ENCODE measurements at places on chromosomes 6 and 20.

- no peak for DNase-seq
These were observed 20.3 kb upstream of the ZNF831 start for GRCh38 chr20:59143326-59143725.

DNA sequence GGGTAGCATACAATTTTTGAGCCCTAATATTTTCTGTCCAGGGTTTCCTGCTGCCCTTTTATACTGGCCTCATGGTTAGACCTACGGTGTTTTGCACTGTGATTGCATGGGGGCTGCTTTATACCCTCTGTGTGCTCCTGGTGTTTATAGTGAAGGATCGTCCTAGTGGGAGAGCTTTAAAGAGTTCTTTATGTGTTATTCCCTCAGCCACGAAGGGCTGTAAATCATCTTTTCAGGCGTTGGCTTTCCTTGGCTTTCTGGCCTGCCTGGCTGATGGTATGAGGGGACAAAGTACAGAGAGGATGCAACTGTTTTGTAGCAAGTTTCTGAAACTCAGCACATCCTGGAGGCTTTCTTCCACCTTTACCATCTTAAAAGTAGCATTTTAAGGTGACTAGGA is 464.3 kb downstream of the EPM2A start:
- no peak for DNase-seq

- DNase-seq, result peak; percentile 16
These were observed 117.9 kb downstream of the JARID2 start for GRCh38 chr6:15363523-15364400.

DNA sequence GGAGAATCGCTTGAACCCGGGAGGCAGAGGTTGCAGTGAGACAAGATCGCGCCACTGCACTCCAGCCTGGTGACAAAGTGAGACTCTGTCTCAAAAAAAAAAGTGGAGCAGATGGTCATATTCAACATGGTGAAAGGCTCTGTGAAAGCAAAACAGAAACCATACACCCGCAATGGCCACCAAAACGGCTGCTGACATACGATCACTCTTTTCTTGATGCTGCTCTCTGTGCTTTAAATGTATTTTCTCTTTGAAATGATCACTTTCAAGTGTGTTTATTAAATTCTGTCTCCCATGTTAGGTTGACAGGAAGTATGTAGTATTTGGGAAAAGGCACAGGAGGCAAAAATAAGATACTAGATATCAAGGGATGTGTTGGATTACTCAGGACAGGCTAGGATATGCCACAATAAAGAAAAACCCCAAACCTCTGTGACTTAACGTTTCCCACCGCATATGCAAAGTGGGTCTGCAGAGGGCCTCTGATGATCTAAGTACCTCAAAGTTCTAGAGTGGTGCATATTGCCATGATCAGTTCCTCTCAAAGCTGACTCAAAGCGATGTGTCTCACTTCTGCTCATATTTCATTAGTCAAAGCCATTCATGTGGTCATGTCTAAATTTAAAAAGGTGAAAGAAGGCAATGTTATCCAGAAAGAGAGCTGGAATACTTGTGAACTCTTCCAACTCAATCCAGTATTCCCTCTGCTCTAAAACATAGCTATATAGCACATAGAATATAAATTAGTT is 155.1 kb upstream of the SOX4 start:
- DNase-seq, result peak; percentile 73

GRCh38 chr6:1612299-1612973 is 2.7 kb downstream of the FOXC1 start:
- no peak for DNase-seq

- no peak for DNase-seq
These were observed 16.6 kb downstream of the ZHX3 start for GRCh38 chr20:41300886-41301285.

- DNase-seq, result peak; percentile 71
These were observed 23.6 kb downstream of the LRP11 start for GRCh38 chr6:149840345-149841075.

DNA sequence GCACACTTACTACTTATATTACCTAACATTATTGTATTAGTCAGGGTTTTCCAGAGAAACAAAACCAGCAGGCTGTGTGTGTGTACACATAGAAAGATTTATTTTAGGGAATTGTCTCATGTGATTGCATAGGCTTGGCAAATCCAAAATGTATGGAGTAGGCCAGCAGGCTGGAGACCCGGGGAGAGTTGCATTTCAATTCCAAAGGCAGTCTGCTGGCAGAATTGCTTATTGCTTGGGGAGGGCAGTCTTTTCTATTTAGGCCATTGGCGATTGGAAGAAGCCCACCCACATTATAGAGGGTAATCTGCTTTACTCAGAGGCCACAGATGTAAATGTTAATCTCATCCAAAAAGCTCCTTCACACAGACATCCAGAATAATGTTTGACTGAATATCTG is 157.0 kb downstream of the ADGRG6 start:
- DNase-seq, result no peak

DNA sequence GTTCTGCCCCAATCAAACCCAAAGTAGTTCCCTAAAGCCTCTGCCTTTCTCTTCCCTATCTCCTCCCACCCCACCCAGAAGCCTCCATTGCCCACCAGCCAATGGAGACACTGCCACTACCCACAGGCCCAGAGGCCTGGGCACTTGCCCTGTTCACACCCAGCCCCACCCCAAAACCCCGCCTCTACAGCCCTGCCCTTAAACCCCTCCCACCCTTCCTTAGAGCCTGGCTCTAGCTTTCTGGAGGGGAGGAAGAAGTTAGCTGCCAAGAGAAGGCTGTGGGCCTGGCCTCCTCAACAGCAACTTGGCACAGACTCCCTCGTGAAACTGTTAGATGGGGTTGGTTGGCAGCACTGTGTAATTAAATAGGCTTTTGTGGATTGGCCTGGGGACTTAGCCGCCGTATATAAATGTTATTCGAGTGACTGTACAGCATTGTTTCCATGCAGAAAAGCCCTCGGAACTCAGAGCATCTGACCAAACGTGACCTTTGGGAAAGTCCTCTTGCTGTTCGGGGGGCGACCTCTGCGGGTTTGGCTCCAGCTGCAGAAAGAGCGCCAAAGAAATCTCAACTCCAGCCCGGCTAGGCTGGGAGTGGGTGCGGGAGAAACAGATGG is 31.4 kb downstream of the COL11A2 start:
- DNase-seq, result no peak

GRCh38 chr6:47603995-47604394 is 94.4 kb upstream of the ADGRF4 start:
- DNase-seq, result no peak

DNA sequence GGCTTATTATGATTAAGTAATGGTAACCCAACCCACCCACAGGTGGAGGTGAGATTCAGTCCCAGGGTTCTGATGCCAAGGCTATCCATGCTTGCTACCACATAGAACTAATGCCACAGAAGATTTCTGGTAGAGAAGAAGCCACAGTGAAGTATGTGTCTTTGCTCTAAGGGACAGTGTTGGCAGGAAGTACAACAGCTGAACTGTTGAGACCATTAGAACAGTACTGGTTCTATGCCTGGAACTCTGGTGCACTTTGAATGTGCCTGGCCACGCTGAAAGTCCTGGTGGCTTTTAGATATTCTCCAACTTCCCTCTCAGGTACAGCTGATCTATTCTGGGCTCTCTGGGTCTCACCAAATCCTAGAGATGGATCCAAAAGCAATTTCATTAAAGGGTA is 7.8 kb downstream of the STX7 start:
- no peak for DNase-seq

DNA sequence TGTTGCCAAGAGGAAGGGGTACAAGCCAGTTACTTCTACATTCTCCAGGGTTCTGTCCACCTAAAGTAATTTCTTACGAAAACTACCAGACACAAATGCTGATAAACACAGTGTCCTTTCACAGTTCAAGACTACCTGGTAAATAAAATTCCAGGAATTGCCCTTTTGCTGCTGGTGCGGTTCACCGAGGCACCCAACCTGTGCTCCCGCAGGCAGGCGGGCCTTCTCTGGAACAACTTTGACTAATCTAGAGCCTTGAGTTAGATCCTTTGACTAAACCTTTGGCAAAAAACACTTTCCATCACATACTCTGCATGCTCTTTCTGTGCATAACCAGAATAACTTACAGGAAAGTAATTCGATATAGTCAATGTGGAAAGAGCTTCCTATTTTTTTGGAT is 107.0 kb downstream of the HUS1B start:
- peak; percentile 68 for DNase-seq

- peak; percentile 49 for DNase-seq
These were observed 235.8 kb downstream of the GMPR start for GRCh38 chr6:16473908-16474771.

GRCh38 chr20:37877832-37878772 is 24.8 kb upstream of the VSTM2L start:
- no peak for DNase-seq

GRCh38 chr6:156231026-156231765 is 546.0 kb upstream of the ARID1B start:
- no peak for DNase-seq

DNA sequence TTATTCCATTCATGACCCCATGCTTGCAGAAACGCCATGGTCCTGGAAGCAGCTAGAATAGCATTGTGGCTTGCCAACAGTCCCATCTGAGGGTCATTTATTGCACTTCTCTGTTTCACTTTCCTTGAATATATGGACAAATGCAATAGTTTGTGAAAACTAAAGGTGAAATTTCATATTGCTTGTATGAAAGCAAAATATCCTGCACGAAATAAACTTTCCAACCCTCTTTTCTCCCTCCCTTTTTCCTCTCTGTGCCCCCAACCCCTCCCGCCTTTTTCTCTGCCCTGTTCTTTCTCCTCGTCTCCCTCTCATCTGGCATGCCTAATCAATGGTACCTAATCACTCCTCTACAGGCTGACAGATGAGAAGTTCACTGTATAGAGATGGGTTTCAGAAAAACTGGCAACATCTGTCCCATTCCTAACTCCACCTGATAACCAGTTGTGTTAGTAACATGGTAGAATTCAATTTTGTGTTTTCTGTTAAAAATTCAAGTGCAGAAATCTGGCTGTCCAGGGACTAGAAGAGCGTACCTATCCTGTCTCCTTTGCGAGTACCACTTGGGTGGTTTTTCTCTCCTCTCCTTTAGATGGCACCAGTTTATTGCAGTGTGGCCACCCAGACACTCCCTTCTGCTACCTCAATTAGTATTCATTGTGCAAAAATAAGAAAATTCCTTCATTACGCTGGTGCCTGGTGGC is 198.6 kb downstream of the FOXA2 start:
- no peak for DNase-seq

DNA sequence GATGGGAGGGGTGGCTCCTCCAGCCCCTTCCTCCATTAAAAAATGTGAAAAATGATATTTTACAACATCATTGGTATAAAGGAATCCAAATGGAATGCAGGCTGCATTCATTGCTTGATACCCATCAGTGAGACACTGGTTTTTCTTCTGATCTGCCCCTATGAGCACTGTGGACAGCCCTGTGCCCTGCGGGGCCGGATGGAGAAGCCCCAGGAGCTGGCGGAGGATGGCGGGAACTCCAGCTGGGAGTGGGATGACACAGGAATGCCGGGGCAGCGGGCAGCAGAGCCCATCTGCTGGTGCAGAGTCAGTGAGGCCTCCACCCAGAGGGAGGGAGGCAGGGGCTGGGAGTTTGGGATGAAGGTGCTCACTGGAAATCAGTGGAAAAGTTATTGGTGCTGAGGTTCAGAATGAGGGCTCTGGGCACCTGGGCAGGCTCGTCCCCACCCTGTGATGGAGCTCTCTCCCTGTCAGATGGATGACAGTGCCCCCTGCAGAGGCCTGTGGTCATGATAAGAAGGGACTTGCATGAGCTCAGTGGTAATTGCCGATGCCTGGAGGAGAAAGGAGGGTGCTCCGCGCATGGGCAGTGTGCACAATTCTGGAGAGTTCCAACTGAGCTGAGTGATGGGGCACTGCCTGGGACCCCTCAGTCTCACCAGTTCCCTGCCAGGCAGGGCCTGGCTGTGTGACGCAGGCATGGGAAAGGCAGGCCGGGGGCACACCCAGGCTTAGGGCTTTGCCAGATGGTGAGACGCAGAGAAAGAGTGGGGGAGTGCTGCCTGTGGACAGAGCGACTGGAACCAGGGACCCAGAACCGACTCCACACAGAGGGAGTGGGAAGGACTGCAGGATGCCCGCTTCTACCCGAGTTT is 23.2 kb downstream of the CTCFL start:
- no peak for DNase-seq

DNA sequence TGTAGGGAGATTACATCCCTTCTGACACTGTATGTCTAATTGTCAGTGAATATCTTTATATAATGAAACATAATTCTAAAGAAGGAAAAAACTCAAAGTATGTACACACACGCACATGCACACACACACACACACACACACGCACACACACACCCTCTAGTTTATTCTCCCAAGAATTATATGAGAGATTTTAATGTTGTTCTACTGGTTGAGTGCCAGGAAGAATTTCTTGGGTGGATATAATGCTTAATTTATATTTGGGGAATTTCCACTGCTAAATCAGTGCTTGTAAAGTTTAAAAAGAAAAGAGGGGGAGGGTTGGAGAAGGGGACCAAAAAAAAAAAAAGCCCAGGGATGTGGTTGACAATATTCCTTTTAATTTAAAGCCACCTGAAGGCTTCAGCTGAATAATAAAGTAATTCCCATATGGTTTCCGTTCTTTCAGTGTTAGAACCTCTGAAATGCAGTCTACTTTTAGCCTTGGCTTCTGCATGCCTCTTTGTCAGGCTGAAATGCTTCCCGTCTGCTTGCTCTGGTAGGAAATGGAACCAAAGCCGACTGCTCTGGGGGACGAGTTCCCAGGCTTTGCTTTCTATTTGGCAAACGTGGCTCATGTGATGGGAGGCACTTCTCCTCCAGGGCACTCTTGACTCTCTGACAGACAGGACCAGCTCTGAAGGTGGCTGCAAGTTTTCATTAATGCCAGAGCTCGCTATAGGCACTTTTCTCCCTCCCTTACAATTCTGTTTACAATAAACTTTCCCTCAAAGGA is 225.4 kb downstream of the PRL start:
- DNase-seq, result no peak

DNA sequence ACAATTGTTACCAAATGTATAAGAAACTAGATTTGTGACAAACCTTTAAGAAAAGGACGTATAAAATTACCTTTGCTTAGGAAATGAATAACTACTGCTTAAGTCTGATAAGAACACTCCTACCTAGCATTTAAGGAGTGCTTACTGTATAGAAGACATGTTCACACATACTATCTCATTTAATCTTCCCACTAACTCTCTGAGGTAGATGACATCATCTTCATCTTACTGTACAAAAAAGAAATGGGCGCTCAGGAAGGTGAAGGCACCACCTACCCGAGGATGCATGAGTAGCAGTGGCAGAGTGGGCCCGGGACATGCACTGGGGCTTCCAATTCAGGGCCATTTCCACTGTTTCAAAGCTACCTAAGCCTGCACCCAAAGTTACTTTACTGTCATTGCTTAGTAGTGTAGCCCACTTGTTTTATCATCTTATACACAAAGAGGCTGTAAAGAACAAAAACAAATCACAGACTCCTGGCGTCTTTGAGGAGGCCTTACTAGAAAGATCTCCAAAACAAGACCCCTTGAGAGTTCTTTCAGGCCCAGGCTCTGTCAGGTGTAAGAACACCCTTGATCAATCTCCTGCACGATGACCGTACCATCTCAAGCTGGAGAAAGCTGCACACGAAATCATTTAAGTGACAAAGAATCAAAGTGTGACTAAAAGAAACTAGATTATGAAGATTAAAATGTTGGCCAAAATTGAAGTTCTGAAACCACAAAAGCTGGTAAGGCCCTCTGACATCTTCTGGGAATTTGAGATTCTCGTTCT is 128.0 kb downstream of the INSM1 start:
- peak; percentile 50 for DNase-seq

Data from activated CD4-positive, alpha-beta memory T cell treated with anti-CD3 and anti-CD28 coated beads for 36 hours (primary cell).